Esophagus squamous epithelium (tissue), 5 donors: ENCODE measurements at places on chromosomes 12 and 14. TPM values are rescaled to one million over a fixed set of nuclear protein-coding genes. Genes with fewer than 3 reads are reported as not detected.

- no peak for DNase-seq
These were observed 30.5 kb upstream of the PLEKHG3 start for GRCh38 chr14:64673748-64674147.

DNA sequence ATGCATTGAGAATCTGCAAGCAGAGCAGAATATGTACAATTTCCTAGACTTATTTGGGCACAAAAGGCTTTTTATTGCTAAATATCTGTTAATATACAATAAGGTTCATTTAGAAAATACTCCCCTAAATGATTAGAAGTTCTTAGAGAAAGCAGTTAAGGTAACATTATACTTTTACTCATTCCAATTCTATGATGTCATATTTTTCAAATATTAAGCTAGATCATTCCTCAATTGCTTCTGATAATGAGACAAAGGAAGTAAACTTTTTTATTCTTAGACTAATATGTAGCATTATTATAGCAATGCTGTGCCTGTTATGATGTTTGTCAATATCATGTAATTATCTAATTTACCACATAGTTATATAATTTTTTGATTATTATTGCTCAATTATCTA, 447.0 kb downstream of the SLC16A7 start:
- DNase-seq = no peak

The TPH2 gene
- total RNA-seq = not detected

The MFAP5 gene
- 27.7 TPM for total RNA-seq

DNA sequence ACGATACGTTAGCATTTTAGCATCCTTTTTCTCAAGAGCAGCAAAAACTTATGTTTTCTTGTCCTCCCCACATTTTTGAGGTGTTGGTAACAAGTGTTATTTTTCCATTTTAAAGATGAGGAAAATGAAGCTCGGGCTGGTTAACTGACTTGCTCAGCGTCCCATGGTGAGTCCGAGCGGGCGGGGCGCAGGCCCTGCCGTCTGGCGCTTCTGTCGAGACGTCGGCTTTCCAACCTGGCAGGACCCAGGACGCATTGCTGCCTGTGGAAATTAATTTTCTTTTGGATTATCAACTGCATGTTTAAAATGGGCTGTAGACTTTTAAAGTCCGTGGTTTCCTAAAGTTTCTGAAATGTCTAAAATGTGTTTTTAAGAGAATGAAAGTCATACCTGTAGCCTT, 30.4 kb downstream of the XRCC3 start:
- no peak for DNase-seq

The TNS2 gene
- total RNA-seq = 25.5 TPM

GRCh38 chr12:27083861-27084394, 1.6 kb upstream of the C12orf71 start:
- no peak for DNase-seq

The ING4 gene
- total RNA-seq = 35.0 TPM

The COCH gene
- total RNA-seq = 0.76 TPM

DNA sequence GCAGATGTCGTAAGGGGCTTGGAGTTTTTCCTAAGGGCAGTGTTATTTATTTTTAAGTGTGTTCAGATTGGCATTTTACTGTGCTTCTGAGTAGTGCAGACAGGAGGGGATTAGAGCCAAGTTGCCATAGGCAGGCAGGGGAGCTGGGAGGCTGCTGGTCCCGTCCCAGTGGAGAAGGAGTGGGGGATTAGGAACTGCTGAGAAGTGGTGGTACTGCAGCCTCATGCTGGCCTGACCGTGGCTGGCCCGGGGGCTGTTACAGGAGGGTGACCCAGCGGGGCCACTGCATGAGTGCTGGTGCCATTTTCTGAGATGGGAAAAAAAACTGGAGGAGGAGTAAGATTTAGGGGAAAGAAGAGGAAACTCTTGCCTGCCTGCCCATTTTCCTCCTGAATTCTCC, 52.3 kb upstream of the DLK1 start:
- no peak for DNase-seq

DNA sequence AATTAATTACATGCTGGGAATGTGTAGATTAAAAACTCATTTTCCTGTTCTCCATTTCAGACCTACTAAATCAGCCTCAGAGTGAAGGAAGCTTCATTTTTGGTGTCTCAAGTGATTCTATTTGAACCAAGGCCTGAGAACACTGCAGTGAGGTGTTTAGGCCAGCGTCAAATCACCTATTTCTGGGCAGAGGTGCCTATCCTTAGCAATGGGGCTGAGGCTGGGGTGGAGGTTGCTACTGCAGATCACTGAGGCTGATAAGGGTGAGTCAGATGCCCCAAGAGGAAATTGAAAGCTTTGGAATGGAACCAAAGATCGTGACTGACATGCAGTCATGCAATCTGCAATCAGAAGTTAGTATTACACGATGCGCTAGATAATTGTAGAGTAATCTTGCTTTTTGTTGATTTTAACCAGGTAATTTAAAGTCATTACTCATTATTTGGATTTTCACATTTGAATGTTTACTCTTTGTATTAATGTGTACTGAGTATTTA, 4.4 kb downstream of the TXNRD1 start:
- DNase-seq = no peak

- DNase-seq = no peak
These were observed 87.8 kb downstream of the ZFP36L1 start for GRCh38 chr14:68704736-68705720.

GRCh38 chr12:53677800-53678148, 1.9 kb upstream of the ATP5MC2 start:
- DNase-seq = no peak

- no peak for DNase-seq
These were observed 607.0 kb downstream of the BCL11B start for GRCh38 chr14:98665007-98665406.

DNA sequence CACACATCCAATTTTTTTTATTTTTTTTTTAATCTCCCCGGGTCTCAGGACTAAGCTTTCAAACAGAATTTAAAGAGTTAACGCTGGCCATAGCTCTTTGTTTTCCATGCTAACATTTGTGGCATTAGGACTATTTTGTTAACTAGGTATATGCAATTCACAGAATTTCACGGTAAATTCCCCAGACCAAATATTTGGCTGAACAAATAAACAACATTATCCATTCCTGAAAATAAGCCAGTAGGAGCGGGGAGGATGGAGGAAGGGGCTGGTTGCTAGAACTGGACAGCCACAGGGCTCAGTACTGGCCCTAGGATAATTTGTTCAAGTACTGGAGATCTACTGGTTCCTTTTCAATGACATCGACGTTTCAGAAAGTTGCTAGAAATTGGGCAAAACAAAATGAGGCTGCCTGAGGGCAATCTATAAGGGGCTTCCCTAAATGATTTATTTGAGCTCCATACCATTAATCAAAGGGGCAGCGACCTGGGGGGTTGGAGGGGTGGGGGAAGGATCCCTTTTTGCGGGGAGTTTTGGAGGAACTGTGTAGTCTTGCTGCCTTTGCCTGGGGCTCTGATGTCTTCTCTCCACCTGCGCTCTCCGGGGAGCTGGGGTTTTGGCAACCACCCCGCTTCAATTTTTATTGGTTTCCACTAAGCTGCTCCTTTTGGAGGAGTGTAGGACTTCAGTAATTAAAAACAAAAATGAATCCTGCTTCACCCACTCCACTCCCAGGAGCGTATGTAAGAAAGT, 9.0 kb downstream of the BMP4 start:
- no peak for DNase-seq

DNA sequence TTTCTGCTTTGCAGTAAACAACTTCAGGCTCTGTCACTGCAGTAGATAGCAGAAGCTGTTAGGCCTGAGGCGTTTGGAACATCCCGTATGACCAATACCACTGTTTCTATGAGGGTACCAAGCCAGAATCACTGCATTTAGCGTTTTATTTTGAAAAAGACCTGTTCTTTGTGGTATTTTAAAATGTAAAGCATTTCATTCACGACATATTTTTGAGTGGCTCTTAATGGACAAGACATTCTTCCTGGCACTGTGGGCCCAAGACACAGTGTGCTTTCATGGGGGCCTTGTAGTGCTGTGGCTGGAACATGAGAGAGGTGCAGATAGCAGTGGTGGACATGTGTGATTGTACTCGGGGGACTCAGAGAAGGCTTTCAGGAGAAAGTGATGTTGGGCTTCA, 86.4 kb downstream of the DDX51 start:
- DNase-seq = no peak

DNA sequence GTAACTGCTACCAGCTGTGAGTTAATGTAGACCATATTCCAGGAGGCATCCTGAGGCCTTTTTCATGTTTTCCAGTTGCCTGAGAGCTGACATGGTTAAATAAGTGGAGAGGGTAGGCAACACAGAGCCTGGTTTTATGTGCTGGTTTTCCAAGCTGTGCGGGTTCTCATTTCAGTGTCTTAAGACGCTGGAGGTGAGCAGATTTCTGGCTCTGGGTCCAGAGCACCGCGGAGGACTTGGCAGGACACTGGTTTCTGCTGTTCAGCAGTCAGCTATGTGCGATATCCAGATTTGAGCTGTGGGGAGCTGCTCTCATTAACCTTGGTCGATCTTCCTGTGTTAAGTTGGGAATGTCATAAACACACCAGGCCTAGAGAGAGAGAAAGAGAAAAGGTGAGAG, 680.8 kb downstream of the BCL11B start:
- no peak for DNase-seq

DNA sequence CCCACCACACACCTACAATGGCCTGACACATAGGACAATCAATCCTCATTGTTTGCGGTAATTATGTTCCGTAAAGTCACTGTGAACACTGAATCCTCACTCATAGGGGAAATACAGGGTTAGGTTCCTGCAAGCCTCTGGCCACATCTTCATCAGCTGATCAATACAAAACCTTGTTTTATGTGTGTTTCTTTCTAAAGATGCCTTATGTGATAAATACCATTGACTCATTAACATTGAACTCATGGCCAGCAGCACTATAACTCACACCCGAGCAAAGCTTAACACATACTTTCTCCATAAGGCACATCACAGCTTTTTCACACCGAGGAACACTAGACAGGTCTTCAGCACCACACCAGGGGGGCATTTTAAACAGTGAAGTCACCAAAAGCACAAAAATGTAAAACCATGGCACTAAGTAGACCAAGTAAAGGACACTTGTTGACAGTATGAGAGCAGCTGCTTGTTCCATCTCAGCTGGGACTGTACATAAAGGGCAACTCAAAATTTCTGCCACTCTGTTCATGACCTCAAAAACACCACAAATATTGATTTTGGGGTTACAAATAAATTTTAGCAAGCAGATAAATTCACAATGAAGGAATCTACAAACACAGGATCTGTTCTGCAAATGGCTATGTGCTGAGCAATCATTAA, 60.5 kb downstream of the ESR2 start:
- DNase-seq = no peak
